ENCODE measurements at places on chromosomes 4 and X. TPM values are rescaled to one million over a fixed set of nuclear protein-coding genes. Genes with fewer than 3 reads are reported as not detected.

DNA sequence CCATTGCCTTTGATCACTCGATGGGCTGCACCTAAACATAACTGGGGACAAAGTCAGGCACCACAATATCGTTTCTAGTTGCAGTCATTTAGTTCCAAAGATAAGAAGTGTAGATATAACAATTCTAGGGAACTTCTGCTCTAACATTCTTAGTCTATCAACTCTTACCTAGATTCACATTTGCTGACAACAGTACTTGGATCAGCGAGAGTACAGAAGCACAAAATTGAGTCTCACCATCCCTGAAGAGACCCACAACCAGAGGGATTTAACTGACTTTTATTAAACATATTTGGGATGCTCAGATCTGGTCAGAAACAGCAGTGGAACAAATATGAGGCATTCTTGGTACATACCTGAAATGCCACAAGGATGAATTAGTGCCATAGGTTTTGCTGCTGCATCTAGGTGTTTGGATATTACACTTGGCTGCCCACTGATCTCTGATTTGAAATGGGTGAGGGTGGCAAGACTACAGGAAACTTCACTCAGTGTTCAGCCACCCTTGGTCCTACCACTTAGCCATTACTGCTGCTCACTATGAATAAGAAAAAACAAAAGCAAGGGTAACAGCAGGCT, 28.9 kb upstream of the HUWE1 start:
- no peak for DNase-seq

Gene IL13RA1
- 61.1 TPM for total RNA-seq

GRCh38 chr4:154626793-154627484, 14.5 kb upstream of the FGG start:
- peak; percentile 62 for DNase-seq

DNA sequence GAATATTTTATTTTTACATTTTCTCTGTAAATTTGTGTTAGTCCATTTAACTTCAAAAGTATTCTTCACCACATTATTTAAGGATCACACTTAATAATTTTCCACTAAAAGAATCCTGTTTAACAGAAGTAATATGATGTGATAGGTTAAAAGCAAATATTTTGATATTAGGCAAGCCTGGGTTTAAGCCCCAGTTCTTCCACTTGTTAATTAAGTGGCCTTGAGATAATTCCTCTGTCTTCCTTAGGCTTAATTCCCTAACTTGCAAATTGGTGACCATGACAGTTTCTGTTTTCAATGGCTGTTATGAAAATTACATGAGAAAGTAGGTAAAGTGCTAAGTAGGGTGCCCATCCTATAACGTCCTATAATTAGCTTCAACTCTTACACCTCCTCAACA, 129.9 kb upstream of the ATOH1 start:
- peak; percentile 65 for DNase-seq

Gene RBBP7
- total RNA-seq, result 82.8 TPM

Gene MMRN1
- total RNA-seq, result 37.4 TPM

DNA sequence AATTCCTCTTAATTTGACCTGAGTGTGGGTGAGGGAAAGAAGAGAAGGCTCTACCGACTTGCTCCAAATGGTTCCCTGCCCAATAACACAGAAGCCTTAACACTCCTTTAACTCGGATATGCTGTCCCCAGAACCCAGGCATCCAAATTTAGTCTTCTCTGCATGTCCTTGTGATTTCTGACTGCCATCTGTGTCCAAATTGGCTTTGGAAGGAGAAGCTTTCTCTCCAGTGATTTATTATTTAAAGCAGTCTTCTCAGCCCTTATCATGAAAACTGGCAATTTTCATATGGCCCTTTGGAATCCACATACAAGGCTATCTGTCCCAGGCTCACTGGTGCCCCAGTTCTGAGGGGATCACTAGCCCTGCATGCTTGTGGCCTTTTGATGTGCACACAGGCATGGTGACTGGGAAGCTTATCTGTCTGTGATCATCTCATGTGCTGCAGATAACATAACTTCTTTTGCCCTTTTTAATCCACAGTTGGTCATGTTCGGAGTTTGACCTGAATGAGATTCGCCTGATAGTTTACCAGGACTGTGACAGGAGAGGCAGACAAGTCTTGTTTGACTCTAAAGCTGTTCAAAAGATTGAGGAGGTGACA, 56.7 kb downstream of the FNIP2 start:
- DNase-seq, result no peak

- no peak for DNase-seq
These were observed 636 bp upstream of the TIMM8A start for GRCh38 chrX:101349193-101349562.

GRCh38 chr4:27366104-27366823, 505.6 kb downstream of the STIM2 start:
- DNase-seq, result no peak

GRCh38 chr4:2058264-2059045, 672 bp upstream of the NAT8L start:
- DNase-seq, result peak; percentile 15

GRCh38 chr4:46450556-46450955, 60.6 kb upstream of the GABRA2 start:
- DNase-seq, result no peak

Gene XAGE1B
- total RNA-seq, result 1.5 TPM

DNA sequence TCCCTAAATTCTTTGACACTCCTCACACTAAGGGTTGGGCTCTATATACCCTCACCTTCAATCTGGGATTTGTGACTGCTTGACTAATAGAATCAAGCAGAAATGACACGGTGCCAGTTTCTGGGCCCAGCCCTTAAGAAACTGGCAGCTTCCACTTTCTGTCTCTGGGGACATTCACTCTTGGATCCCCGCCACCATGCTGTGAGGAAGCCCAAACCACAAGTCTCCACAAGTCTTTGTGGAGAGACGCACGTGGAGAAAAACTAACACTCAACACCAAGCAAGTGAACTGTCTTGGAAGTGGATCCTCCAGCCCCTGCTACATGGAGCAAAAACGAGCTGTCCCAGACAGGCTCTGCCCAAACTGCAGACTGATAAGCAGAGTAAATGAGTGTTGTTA, 1.1 kb upstream of the EDNRA start:
- DNase-seq, result peak; percentile 65

- no peak for DNase-seq
These were observed 29.0 kb upstream of the SPACA5B start for GRCh38 chrX:48101443-48101842.

GRCh38 chrX:29666366-29666765, 549.0 kb upstream of the MAGEB2 start:
- DNase-seq, result no peak

Gene SMR3B
- total RNA-seq, result not detected

- DNase-seq, result peak; percentile 76
These were observed 21.0 kb upstream of the DCTD start for GRCh38 chr4:182938205-182938645.

Gene HSFX4
- not detected for total RNA-seq

- DNase-seq, result peak; percentile 86
These were observed 155.7 kb upstream of the JADE1 start for GRCh38 chr4:128653527-128654444.

GRCh38 chrX:124238268-124238667, 94.2 kb upstream of the TEX13D start:
- no peak for DNase-seq

- DNase-seq, result peak; percentile 83
These were observed at the start of gene MAMLD1 for GRCh38 chrX:150362599-150363481. Gene MAMLD1 (plus strand): TSS chrX:150363317. CDS start chrX:150445517, 82,200 bp downstream.

- no peak for DNase-seq
These were observed 253.6 kb downstream of the PPP1R2C start for GRCh38 chrX:42524379-42524778.

- DNase-seq, result no peak
These were observed 3.1 kb downstream of the ZMYM3 start for GRCh38 chrX:71250841-71251240.

GRCh38 chr4:89614155-89614554, 222.8 kb downstream of the SNCA start:
- no peak for DNase-seq

- DNase-seq, result no peak
These were observed 167.1 kb downstream of the NSUN7 start for GRCh38 chr4:40916880-40917279.

DNA sequence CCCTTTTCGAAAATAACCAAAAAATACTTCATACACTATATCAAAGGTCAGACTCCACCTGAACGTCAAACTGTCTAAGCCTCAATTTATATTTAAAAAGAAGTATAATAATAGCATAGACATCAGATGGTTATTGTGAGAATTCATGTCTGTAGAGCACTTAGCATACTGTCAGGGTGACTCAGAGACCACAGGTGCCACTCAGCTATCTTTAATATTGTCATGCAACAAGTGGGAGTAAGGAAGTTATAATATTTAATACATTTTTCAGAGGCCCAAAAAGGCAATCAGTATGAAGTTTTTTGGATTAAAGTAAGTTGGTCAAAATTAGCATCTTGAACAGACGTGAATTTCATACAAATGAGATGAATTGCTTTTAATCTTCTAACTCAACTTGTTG, 93.3 kb downstream of the PHOX2B start:
- DNase-seq, result no peak

Gene MAGEB10
- not detected for total RNA-seq

GRCh38 chrX:5702890-5703289, 525.8 kb downstream of the NLGN4X start:
- DNase-seq, result no peak

- DNase-seq, result no peak
These were observed 77.9 kb downstream of the STIM2 start for GRCh38 chr4:26938516-26938915.

Gene UGT2B10
- not detected for total RNA-seq

Gene NIPAL1
- total RNA-seq, result 2.1 TPM

Gene RHOH
- total RNA-seq, result 12.9 TPM

DNA sequence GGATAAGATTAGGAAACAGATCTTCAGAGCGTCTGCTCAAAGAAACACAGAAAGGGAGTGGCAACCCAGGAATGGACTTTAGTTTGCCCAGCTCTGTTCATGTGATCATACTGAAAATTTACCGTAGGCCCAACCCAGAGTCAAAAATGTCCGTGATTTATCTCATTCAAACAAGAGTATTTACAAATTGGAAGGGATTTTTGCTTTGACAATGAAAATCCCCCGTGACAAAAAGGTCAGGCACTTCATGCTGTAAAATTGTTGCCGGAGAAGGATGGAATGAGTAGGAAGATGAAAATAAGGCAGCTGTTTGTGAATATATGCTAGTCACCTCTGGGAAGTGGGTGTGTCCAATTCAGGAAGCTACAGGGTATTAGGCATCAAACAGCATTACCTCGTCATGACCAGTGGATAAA, 1.2 kb downstream of the SULT1B1 start:
- no peak for DNase-seq

DNA sequence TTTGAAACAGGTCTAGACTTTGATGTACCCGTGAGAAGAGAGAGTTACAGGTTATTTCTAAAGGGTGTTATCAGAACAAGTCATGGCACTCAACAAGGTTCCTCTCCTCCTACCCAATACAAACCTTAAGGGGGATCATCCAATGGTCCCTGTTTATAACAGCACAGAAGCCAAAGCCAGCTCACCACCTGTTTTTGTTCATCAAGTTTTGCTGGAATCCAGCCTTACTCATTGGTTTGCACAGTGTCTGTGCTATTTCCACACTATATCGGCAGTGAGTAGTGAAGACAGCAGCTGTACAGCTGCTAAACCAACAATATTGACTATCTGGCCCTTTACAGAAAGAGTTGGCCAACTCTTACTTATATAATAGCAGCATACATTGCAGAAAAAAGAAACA, 262.1 kb upstream of the STS start:
- no peak for DNase-seq

DNA sequence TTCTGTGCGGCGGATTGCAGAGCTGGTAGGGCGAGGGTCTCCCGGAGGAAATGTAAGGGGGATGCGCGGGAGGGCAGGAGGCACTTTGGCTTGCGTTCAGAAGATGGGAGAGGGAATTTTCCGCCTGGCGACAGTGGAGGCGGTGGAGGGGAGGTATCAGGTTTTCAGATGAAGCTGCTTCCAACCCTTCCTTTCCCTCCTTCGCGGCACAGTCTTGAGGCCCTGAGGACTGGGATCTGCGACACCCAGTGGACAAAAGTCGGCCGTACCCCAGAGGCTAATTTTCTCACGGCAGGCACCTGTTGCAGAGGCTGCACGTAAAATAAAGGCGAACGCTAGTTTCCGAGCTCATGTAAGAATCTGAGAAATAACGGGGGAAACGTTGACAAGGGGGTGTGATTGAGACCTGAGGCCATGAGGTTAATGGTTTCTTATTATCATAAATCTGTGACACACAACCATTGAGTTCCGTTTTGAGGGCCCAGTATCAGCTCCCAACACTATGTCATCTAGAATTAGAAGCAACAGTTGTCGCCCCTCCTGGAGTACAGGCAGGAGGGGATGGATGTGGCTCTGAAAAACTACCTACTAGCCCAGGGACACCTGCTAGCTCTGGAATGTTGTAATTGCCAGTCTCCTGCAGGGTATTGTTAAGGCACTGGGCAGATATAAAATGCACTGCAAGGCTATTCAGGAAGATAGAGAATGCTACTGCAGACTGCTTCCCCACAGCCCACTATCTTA, 1.1 kb downstream of the ZCCHC18 start:
- DNase-seq, result peak; percentile 69

DNA sequence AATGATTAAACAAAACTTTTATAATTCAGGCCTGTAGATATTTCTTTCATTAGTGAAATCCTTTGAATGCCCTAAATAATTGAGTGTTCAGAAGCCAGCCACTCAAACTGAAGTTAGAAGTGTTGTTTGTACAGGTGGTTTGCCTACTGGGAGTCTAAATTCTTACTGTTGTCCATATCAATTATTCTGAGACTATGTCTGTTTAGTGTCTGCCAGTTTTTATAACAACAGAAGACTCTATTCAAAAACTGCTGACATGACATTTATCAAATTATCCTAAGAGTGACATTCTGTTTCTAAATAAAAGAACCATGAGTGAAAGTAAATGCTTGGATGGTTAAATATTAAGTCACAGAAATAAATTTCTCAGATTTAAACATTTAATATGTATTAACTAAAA, 375.1 kb downstream of the FAT4 start:
- no peak for DNase-seq

DNA sequence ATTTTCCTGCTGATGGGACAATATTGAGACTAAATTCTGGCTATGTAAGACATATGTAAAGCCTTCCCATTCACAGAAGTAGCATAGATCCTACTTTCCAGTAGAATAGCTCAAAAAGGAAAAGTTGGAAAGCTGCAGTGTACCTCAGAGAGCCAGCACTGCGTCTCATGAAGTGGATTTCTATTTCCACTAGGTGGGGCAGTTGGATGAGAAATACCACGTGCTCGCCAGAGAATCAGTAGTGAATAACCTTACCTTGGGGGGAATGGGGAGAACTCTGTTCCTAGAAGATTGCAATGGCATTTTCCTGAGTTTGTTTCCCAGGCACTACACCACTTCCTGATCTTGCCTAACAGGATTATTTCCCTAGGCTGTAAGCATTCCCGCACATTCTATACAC, 907.1 kb downstream of the FSTL5 start:
- no peak for DNase-seq

DNA sequence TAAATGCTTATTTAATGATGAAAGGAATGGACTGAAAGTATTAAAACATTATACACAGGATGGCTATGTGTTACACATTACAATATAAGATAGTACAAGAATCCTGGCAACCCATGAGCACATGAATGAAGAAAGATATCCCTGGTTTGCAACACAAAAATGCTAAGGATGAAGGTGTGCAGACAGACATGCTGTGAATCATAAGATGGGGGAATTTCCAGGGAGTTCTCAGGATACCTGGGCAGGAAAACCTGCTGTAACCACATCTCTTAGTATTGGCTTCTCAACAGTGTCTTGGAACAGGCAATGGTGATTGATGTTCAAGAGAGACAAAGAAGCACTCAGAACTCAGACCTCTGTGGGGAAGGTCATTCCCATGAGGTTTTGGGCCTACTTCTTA, 23.9 kb upstream of the ANOS1 start:
- no peak for DNase-seq

Measured in lung (tissue), 17 donors.